Activated CD4-positive, alpha-beta T cell treated with anti-CD3 and anti-CD28 coated beads for 48 hours (primary cell): ENCODE measurements at places on chromosomes 7 and 10.

DNA sequence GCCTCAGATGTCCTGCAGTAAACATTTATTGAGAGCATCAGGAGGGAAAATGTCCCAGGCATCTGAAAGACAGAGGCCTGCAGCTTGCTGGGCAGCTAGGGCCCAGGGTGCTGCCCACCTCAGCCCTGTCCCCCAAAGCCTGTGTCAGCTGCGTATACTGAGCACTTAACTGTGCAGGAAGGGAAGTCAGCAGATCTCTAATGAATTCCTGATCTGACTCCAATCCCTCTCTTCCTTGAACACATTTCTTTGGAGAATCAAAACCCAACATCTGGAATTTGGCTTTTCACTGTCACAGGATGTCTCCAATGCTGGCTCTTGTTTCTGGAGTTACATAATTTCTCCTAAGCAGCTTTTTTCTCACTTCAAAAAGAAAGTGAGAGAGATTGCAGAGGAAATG is 364.7 kb upstream of the NFE2L3 start:
- no peak for DNase-seq

- DNase-seq, result no peak
Observed at GRCh38 chr10:32650246-32650655, 204.3 kb downstream of the CCDC7 start.

- no peak for DNase-seq
Observed at GRCh38 chr7:77626586-77627308, 69.5 kb upstream of the RSBN1L start.

GRCh38 chr10:43068136-43068395 is 8.8 kb upstream of the RET start:
- DNase-seq, result no peak

- peak; percentile 70 for DNase-seq
Observed at GRCh38 chr10:24465891-24466818, 257.2 kb downstream of the KIAA1217 start.

DNA sequence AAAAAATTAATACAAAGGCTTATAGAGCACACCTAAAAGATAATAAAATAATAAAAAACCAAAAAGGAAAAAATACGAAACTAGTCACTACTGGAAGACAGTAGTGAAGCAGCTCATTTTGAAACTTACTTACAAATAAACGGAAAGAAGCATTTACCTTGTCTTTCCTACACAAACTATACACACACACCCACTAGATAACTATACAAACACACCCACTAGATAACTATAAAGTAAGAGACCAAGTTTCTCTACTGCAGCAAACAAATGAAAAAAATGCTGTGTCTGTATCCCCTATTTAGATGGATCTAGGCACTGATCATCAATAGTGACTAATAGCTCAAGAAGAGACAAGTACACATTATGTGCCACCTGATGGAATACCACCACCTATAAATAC is 49.2 kb downstream of the KIF5B start:
- no peak for DNase-seq

DNA sequence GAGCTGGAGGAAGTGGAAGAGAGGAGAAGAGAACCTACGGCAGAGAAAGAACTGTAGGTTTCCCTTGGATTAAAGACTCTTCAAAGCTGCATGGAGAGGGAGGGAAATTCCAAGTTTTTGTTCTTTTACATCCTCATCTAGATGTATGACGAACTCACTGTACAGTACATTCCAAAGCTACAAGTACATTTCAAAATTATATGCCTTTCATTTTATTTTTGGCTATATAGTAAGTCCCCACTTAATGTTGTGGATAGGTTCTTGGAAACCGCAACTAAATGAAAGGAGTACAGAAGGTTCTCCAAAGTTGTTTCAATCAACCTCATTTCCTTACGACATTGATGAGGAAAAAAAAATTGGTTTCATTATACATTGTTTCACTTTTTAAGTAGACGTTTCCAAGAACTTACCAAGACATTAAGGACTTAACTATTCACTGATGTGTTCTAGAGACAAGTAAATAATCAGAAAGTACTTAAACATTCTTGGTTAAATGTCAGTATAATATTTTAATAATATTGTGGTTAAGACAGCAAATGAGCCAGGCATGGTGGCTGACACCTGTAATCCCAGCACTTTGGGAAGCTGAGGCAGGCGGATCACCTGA is 16.1 kb upstream of the JMJD1C start:
- DNase-seq, result no peak

- DNase-seq, result no peak
Observed at GRCh38 chr10:1267568-1267967, 211.4 kb downstream of the WDR37 start.

- no peak for DNase-seq
Observed at GRCh38 chr10:69073736-69074364, 14.1 kb upstream of the SRGN start.

DNA sequence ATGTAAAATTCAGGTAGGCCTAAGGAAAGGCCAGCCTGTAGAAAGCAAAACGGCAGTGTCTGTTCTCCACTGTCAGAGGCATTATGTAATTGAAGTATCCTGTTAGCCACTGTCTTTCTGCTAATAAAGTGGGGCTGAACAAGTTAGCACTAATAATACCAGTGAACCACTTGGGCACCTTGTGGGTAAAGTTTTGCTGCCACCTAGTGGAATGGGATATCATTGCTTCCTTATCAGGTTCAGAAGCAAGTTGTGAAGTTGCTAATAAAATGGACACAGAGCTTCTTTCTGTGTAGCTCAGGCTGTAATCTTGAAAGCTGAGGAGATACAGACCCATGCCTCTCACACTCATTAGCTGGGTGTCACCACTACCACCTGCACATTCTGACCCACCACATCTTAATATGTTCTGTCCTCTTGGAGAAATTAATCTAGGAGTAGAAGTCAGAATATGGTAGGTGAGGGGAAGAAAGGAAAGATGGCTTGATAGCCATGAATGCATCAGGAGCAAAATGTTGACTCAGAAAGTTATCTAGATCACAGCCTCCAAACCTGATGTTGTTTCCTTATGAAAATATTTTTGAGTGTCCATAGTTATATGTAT is 175.1 kb downstream of the SEPTIN7 start:
- DNase-seq, result peak; percentile 48

- DNase-seq, result no peak
Observed at GRCh38 chr7:30848121-30848855, 63.4 kb upstream of the AQP1 start.

DNA sequence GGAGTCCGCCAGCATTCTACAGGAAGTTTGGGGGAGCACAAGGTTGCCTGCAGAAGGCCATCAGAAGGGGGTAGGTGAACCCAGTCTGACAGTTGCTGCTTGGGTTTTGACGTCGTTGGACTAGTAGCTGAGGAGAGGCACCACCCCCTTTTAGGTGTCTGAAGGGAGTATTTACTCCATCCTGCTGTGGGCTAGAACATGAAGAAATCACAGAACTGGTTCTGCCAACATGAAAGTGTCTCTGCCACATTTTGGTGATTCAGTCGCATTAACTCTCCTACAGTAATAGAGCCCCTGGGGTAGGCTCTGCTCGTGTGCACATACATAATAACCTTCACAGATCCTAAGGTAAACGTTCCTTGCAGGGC is 834 bp upstream of the TRIL start:
- DNase-seq, result no peak

DNA sequence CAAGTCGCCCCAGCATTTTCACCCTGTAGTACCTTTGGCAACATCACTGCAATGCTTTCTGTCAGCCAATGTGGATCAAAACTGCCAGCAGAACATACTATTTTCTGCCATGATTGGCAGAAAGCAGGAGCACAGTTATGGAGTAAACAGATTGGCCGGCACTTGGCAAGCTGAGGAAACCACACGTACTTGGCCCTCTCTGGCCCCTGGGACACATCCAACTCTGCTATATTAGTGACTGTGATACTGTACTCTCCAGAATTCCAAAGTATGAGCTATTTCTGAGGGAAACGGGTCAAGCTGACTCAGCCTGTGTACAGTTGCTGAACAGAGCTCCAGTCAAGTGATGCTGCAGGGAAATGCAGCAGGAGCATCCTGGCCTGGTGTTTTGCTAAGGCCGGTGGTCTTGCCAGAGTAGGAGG is 39.8 kb upstream of the LANCL2 start:
- no peak for DNase-seq

GRCh38 chr10:29514306-29514705 is 120.5 kb downstream of the SVIL start:
- no peak for DNase-seq

GRCh38 chr10:101767600-101767945 is 8.3 kb downstream of the FGF8 start:
- no peak for DNase-seq

DNA sequence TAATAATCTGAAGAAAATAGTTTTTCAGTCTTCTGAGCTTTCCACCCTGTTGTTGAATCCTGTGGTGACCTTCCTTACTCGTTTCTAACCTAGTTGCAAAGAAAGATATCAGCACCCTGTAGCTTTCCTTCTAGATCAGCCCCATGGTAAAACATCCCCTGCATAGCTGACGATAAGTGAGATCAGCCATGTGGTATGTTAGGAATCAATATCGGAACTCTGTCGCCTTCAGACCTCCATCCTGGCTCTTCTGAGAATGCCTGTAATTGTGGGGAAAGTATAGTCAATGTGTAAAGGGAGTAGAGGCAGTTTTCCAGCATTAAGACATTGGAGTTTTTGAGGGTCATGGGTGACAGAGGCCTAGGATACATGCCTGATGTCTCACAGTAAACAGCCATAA is 151.8 kb downstream of the LRRC4 start:
- no peak for DNase-seq

DNA sequence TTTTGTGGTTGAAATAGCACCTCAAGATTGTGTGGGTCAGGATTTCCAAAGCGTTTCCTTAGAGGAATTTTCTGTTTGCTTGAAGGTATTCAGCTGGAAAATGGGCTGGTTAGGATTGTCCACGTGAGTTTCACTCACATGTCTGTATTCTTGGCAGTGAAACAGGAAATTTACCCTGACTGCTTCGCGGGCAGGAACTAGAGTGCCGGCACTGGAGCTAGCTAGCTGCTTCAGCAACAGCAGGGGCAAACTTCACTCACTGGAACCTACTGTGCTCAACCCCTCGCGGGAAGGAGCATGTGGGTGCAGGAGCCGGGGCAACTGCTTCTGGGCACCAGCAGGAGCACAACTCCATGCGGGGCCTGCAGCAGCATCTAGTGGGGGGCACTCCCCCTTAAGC is 38.0 kb upstream of the RTKN2 start:
- peak; percentile 12 for DNase-seq

- no peak for DNase-seq
Observed at GRCh38 chr7:87110778-87111177, 41.5 kb upstream of the DMTF1 start.

GRCh38 chr7:33798686-33799325 is 106.5 kb upstream of the BMPER start:
- DNase-seq, result no peak

DNA sequence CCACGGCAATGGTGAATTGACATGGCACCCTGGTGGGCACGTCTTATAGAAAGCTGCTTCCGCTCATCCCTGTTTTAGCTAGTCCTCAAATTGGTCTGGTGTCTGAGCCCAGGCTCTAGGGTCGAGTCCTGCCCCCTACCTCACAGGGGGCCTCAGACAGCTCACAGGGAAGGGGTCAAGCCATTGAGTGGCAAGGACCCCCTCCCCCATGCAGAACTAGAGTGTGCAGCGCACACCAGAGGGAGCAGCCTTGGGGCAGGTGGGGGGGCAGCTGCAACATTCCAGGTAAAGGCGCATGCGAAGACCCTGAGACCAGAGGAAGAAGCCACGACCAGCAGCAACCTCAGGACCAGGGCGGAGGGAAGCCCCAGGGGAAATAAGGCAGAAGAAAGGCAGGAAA is 240.4 kb upstream of the PPP2R2D start:
- DNase-seq, result no peak

DNA sequence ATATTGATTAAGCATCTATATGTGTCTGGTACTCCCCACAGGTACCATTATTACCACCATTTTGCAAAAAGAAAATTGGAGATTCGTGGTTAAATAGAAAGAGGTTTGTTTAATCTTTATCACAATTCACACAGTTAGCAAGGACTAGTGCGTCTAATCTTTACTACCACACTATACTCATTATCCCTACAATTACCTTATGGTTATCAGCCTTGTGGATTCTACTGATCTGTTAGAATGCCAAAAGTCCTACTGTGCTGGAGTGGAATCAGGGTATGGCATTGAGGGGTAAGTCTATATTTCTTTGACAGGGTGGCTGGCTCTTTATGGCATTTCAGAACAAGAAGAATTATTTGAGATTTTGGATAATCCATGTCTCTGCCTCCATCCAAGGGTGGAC is 156.1 kb downstream of the RNLS start:
- no peak for DNase-seq

GRCh38 chr7:133746305-133746704 is 380.8 kb upstream of the LRGUK start:
- DNase-seq, result no peak

- DNase-seq, result peak; percentile 59
Observed at GRCh38 chr7:123749537-123749857, 694 bp upstream of the WASL start.

DNA sequence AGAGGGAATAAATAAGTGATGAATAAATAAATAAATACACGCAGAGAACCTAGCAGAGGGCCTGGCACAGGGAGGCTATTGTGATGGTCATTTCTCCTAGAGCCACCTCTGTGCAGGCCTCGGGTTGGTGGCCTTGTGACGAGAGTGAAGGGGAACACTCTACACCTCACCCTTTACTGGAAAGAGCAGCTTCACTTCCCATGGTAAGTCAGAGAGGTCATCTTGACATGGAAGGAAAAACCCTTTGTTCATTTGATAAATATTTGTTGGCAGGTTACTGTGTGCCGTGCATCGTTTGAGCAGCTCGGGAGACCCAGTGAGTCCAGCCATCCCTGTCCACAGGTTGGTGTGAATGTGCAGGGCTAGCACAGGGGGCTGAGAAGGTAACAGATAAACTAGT is 70.2 kb upstream of the PODXL start:
- no peak for DNase-seq

- DNase-seq, result peak; percentile 22
Observed at GRCh38 chr7:30681815-30682211, 443 bp downstream of the CRHR2 start.

GRCh38 chr7:73856941-73857340 is 4.0 kb upstream of the TMEM270 start:
- no peak for DNase-seq

- DNase-seq, result no peak
Observed at GRCh38 chr10:132977076-132977475, 34.7 kb upstream of the CFAP46 start.

DNA sequence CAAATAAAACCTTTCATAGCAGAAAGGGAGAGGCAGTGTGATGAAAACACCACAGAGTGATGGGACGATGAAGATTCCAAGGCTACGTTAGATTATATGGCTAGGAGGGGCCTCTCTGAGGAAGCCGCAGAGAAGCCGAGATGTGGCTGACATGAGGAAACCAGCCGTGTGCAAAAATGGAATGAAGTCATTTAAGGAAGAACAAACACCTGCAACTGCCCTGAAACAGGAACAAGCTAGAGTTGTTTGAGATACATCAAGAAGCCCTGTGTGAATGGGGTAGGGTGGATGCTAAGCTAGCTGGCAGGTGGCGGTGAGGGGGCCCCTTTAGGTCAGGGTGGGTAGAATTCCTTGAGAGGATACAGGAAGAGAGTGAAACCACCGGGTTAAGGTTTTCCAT is 129.5 kb downstream of the KLF6 start:
- DNase-seq, result no peak

GRCh38 chr10:102644646-102645387 is 538 bp downstream of the TRIM8 start:
- DNase-seq, result peak; percentile 86

GRCh38 chr7:2750004-2750407 is 62.0 kb downstream of the AMZ1 start:
- no peak for DNase-seq
